Thoracic aorta (tissue), 2 donors: ENCODE measurements at places on chromosomes 2 and 18. TPM values are rescaled to one million over a fixed set of nuclear protein-coding genes. Genes with fewer than 3 reads are reported as not detected.

Gene GKN1
- total RNA-seq: 20.7 TPM

Gene TSGA10
- 0.68 TPM for total RNA-seq

Gene MRPS5
- total RNA-seq: 44.8 TPM

Gene CCDC102B
- total RNA-seq: 24.6 TPM

Gene SCN7A
- 3.0 TPM for total RNA-seq

Gene CUL3
- 74.1 TPM for total RNA-seq

Gene RND3
- total RNA-seq: 27.9 TPM

Gene CRYGA
- not detected for total RNA-seq

Gene LYPD6B
- not detected for total RNA-seq
